ENCODE measurements at places on chromosomes 4 and X. TPM values are rescaled to one million over a fixed set of nuclear protein-coding genes. Genes with fewer than 3 reads are reported as not detected.

The SPANXB1 gene
- not detected for total RNA-seq

DNA sequence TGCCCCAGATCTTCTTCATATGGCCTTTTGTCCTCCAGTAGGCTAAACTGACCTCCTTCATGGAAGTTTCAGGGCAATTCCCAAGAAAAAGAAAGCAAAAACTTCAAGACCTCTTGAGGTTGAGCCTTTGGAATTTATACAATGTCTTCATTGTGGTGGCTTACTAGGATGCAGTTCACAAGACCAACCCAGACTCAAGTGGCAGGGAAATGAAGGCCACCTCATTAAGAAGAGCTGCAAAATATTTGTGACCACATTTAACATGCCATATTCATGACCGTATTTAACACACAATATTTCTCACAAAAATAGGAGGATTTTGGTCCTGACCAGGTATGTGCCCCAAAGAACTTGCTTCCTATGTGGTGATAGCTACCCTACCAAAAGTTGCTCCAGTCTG, 605.5 kb upstream of the PITX2 start:
- DNase-seq, result no peak

The F8A1 gene
- 39.6 TPM for total RNA-seq

The SSX1 gene
- not detected for total RNA-seq

GRCh38 chr4:77956917-77957316, 94.3 kb downstream of the MRPL1 start:
- no peak for DNase-seq

DNA sequence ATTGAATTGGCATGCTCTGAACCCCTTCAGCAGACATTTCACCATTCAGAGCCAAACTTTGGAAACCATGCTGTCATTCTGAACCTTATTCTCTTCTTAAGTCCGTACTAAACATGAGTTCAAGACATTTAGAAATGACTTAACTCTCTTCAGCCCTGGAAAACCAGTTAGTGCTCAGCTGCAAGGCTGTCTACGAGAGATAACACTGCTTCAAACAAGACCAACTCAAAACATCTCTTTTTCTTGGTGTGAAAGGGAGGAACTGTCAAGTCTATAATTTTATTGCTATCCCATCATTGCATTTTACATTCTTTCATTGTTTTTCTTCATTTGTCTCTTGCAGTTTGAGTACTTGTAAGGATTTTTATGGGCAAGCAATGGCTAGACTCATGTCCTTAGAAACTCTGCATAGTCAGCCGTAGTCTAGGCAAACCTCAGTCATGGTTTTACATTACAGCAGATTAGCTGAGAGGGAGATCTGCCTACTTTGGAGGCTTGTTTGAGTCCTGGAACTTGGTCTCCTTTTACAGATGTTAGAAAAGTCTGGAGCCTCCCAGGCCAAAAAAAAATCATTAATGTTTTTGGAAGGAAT, 120.6 kb upstream of the JADE1 start:
- no peak for DNase-seq

GRCh38 chrX:41824551-41824950, 98.8 kb downstream of the CASK start:
- no peak for DNase-seq

The WDR17 gene
- 5.6 TPM for total RNA-seq

The XAGE1A gene
- total RNA-seq, result not detected

GRCh38 chr4:149709640-149710039, 106.0 kb downstream of the IQCM start:
- DNase-seq, result no peak

GRCh38 chr4:180619440-180619839, 1623.8 kb upstream of the TENM3 start:
- DNase-seq, result no peak

- no peak for DNase-seq
Measured at GRCh38 chr4:113827285-113827684, 65.7 kb upstream of the CAMK2D start.

DNA sequence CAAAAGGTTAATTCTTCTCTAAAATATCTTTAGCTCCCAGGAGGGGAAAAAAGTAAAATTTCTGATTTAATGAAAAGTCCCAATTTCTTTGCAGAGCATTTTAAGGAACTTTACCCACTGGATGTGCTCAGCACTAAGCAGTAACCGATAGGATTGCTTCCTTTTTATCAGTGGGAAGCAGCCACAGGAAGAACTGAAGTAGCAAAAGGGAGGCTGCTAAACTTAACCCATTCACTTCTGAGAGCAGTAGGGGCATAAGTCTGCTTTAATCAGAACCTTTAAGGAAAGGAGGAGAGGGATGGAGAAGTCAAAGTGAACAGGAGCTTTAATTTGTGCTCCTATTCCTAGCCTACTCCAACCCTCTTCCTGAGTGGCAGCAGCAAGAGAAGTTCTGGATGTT, at the start of gene F8:
Gene F8 (minus strand): TSS at position 139 of the 400 bp plus-strand sequence. CDS start 171 bp downstream, outside the sequence.
- DNase-seq, result no peak

The LINC00632 gene
- total RNA-seq, result 173 TPM

GRCh38 chr4:119939071-119939995, 127.3 kb downstream of the MAD2L1 start:
- DNase-seq, result no peak

DNA sequence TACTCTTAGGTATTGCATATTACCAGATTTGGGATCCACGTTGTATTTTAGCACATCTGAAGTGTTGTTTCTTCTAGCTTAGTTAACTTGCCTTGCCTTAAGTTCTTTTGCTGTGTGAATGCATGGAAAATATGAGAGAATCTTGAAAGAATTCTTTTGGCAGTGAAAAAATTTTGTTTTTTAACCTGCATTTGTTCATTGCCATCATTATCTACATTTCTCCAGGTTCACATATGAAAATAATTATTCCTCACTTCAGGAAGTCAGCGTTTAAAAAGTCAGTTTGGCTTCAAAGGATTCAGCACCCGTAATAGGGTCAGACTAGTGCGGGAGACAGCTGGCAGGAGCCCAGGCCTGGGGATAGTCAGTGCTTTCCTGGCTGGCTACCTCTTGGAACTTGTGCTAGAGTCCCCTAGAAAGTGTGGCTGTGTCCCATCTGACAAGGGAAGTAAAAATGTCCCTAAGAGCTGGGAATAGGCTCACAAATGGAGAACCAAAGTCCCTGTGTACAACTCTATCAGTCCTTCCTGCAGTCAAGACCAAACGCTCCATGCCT, 251.9 kb upstream of the KLF3 start:
- DNase-seq, result no peak

- no peak for DNase-seq
Measured at GRCh38 chrX:29948653-29949052, 266.7 kb upstream of the MAGEB2 start.

The IL1RAPL2 gene
- total RNA-seq, result not detected

DNA sequence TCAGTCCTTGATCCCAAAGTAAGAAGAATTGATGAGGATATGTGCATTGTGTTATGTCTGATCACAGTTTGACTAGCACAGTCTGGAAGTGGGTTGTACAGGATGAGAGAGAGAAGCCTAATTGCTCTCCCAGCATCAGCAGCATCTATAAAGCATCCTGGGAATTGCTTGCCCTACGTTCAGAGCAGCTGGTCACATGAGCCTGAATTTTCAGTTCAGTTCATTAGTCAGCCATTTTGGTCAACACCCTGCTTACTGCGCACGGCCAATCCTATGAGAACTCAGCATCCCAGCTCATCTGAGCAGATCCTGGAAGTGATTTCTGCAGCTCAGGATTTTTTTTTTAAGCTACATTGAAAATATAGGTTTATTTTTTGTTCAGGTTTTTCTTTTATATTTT, at the start of gene RUFY3:
Gene RUFY3 (plus strand): TSS at position 218 of the 400 bp plus-strand sequence. CDS start 610 bp downstream, outside the sequence.
- DNase-seq, result no peak

- DNase-seq, result no peak
Measured at GRCh38 chrX:2485789-2486345, 14.9 kb downstream of the DHRSX start.

GRCh38 chr4:4461850-4462249, 74.9 kb downstream of the NSG1 start:
- DNase-seq, result no peak

DNA sequence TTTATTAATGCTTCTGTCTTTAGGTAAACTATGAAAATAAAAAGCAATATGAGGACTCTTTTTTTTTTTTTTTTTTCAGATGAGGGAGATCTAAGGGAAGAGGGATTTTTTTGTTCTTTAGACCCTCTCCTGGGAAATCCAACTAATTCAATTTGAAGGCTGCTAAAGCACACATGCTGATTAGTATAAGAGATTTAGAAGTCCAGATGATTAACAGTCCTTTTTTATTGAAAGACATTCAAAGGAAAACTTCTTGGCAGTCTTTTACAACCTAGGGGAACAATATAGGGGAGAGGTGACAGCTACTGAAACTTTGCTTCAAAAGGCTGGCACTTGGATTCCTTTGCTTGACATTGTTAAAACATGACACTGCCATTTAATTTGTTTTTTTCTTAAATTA, 602.5 kb downstream of the RAPGEF2 start:
- DNase-seq, result no peak

- DNase-seq, result no peak
Measured at GRCh38 chr4:4969298-4969697, 50.0 kb downstream of the CYTL1 start.

GRCh38 chrX:134683351-134684005, 25.2 kb upstream of the PLAC1 start:
- DNase-seq, result no peak

GRCh38 chrX:119481323-119481801, 13.1 kb downstream of the SLC25A5 start:
- peak; percentile 64 for DNase-seq

The OTUD6A gene
- total RNA-seq, result not detected

The ANOS1 gene
- 46.2 TPM for total RNA-seq

The GYPE gene
- total RNA-seq, result 2.5 TPM

DNA sequence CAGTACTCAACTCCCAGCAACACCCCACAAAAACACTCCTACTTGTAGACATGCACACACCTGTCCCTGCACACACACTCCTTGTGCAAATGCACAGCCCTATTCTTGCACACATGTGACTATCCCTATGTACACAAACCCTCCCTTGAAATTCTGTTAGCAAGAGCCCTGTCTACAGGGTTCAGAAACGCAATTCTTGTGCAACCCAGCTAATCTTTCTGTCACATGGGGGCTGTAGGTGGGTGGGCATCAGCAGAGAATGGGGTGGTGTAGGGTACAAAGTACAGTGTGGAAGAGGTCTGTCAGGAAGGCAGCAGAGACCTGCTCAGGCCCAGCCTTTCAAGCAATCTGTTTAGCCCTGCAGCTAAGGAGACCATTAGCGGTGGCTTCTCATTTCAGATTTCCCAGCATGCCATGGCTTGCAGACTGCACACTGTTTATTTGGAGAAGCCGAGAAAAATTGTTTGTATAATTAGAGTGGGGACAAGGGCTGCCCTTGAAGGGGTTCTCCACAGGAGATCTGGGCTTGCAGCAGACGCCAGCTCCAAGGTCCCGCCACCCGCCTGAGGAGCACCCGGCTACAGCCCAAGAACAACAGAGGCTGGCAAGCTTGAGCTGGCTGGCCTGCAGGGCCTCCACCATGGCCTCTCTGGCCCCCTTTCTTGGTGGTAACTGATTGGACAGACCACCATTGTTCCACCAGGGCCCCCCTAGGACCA, 144.0 kb upstream of the PJA1 start:
- DNase-seq, result no peak

The ZNF185 gene
- total RNA-seq, result 17.9 TPM

The CYP2U1 gene
- total RNA-seq, result 11.0 TPM

GRCh38 chr4:124389591-124389990, 322.9 kb downstream of the ANKRD50 start:
- no peak for DNase-seq

DNA sequence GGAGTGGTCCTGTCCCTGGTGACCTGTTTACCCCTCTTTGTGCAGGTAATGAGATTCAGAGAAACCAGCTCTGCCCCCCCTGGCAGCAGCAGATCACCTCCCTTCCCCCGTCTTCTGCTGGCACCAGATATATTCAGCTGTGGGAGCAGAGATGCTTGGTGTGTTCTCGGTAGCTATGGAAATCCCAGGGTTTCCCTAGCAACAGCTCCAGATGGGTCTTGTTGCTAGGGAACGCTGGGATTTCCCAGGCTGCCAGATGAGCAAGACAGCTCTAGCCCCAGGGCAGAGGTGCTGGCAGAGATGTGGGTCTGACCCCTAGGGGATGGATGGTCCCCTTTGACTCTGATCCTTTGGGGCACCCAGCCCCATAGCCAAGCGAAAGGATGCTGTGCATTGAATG, 20.2 kb downstream of the CETN2 start:
- DNase-seq, result no peak

The FAM47A gene
- total RNA-seq, result not detected

DNA sequence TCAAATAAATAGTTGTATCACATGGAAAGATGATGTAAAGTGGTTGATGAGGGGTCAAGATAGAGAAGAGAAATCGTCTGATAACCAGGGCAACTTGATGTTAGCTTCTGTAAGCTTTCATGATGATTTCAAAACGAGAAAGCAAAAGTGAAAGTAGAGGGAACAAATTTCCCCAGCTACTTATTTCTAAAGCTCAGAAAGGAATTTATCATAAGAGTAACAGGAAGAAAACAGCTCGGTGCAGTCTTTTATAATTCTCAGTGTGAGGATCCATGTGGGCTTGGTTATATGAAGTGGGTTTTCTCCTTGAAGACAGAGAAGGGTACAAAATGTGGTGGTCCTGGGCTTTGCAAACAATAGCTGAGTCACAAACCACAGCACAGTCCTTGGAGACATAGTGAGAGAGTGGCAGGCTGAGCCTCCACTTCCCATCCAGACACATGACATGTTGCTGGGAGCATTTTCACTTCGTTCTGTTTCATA, 32.1 kb upstream of the GLRA2 start:
- DNase-seq, result no peak

GRCh38 chrX:13051529-13052172, 7.2 kb upstream of the FAM9C start:
- no peak for DNase-seq

- no peak for DNase-seq
Measured at GRCh38 chr4:6908432-6909112, 1.1 kb upstream of the TBC1D14 start.

Data from lower lobe of right lung (tissue), 2 donors.